Mucosa of gallbladder (tissue), 1 donor: ENCODE measurements at places on chromosomes 4 and X. TPM values are rescaled to one million over a fixed set of nuclear protein-coding genes. Genes with fewer than 3 reads are reported as not detected.

Gene SLC10A4
- 0.43 TPM for total RNA-seq

Gene KIT
- total RNA-seq = 24.4 TPM

Gene NEUROG2
- total RNA-seq = not detected

Gene KDR
- total RNA-seq = 24.0 TPM

Gene CXorf38
- total RNA-seq = 12.3 TPM
